MV-4-11 (cell line): ENCODE measurements at places on chromosomes 6 and 20.

GRCh38 chr20:16206817-16207216 lies 366.4 kb downstream of the KIF16B start:
- no peak for DNase-seq

- no peak for DNase-seq
Measured at GRCh38 chr20:18056174-18057100, 1.3 kb downstream of the OVOL2 start.

GRCh38 chr6:90434094-90434493 lies 137.5 kb upstream of the BACH2 start:
- no peak for DNase-seq

DNA sequence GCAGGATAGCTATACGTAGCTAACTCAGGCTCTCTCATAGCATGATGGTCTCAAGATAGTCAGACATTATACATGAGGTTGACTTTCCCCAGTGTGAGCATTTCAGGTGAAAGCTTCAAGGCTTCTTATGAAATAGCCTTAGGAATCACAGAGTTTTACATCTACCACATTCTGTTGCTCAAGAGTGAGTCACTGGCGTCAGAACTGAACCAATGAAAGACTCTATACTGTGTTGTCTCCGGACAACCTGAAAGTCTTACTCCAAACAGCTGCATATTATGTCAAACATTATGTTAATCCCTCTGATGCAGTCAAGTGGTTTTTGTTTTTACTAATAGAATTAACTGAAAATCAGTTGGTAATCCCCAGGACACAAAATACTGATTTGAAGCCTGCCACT lies 79.8 kb upstream of the TRDN start:
- DNase-seq = no peak

GRCh38 chr6:89058627-89059026 lies 21.9 kb upstream of the PNRC1 start:
- no peak for DNase-seq

- no peak for DNase-seq
Measured at GRCh38 chr20:32484225-32484957, 100.7 kb downstream of the NOL4L start.

DNA sequence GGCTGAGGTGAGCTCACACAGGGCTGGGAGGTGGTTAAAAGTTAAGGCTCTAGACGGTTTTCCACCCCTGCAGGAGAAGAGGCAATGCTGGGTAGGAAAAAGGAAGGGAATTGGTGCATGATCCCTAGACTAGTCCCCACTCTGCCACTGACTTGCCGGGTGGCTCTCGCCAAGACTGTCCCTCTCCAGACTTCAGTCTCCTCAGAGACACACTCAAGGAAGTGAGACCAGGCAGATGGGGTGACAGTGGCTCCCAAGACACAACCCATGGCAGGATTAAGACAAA lies 13.1 kb downstream of the C20orf96 start:
- no peak for DNase-seq

GRCh38 chr6:145532361-145532760 lies 203.0 kb downstream of the EPM2A start:
- DNase-seq = no peak

- DNase-seq = peak; percentile 32
Measured at GRCh38 chr20:62929051-62929538, 2.8 kb upstream of the DIDO1 start.
